ENCODE measurements at places on chromosomes 6 and 20. TPM values are rescaled to one million over a fixed set of nuclear protein-coding genes. Genes with fewer than 3 reads are reported as not detected.

GRCh38 chr6:109793021-109793420, 101.9 kb downstream of the FIG4 start:
- DNase-seq, result no peak

DNA sequence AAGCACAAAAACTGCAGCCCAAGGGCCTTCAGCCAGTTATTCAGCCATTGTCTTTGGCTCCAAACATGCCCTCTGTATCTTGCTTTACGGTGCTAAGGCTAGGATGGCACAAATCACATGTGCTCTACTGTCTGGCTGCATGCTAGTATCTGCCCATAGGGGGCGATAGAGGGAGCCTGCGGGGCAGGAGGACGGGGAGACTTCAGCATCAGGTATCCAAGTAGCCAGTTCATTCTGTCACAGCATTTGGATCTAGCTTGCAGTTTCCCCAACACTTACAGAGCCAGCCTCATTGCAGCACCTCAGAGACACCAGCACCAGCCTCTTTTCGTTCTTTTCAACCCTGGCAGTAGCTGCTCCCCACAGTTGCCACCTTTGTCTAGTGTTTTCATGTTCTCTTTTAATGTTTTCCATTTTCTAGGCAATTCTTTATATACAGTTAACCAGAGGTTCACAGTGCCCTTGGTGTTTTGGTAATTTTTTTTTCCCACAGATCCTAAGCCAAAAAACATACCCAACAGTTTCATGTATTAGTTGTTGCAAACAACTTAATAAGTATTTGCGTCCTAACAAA, 705.9 kb downstream of the PTPRT start:
- no peak for DNase-seq

GRCh38 chr20:50745634-50746137, 14.3 kb downstream of the PARD6B start:
- no peak for DNase-seq

CTCFL gene
- not detected for total RNA-seq

DLL1 gene
- total RNA-seq, result 7.5 TPM

DNA sequence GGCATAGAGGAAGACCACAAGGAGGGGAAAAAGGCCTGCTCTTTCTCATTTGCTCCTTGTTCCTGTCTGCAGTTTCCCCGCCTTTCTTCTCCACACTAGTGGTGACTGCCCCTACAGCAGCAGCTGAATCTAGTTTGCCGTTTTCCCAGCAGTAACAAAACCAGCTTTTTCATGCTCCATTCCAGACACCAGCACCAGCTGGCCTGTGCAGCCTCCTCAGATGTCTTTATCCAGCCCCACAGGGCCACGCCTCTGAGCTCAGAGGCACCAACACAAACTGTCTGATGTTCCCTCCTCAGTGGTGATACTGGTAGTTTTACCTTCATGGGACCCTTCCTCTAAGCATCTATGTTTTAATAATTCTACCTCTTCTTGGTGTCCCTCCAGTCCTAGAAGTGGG, 70.4 kb upstream of the SLC24A3 start:
- no peak for DNase-seq

DNA sequence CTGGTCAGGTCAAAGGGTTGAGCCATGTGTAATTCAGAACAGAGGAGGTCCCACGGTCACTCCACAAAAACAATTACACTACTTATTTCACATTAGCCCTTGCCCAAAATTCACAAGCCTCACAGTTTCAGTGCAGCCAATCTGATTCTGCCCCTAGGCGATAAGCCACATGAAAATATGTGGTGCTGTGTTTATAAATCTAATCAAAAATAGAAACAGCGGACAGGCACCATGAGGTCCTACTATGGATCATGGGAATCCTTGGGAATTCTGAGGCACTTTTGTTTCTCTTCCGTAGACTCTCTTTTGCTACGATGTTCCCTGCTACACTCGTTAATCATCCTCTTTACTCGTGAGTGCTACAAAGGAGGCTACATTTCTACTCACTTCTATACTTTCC, 476.1 kb downstream of the TFAP2A start:
- DNase-seq, result no peak

DNA sequence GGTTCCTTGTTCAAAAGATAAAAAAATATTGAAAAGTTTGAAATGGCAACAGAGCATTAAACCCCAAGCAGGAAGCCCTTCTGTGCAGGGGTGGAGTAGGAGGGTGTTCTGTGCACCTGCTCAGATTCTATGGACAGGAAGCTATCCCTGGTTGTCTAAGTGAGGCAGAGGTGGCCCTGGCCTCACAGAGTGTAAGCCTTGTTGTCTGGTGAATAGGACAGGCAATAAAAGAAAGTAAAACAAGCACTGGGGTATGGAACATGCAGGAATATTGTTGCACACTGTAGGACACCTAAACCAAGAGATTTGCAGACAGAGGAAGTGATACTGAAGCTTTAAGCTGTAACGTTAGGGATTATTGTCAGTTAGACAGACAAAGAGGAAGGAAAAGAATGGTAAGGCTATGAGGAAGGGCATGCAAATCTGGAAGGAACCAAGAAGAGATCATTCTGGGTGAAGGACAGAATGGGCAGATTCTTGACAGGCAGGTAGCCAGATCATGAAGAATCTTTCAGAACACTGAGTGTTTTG, 66.8 kb downstream of the TBC1D7 start:
- no peak for DNase-seq

EBF4 gene
- total RNA-seq, result 1.0 TPM

DNA sequence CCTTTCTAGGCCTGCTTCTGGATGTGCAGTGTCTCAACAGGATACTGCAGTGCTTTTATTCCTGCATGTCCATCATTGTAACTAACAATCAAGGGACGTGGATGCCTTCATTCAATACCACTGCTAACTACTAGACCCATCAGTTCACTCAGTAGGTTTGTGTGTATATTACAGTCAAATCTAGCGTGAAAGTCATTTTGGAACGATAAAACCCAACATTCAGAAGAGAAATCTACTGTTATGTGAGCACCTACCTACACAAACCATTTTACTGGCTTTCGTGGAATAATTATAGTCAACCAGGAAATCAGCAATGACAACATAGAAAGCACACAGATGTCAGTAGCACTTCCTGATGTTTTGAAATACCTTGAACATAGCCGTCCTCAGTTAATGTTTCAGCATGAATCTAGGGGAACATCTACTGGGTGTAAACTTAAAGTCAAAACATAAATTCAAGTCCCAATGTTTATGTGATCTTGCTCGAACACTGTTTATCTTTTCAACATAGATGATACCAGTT, 270.6 kb downstream of the FARS2 start:
- no peak for DNase-seq

OR2H2 gene
- not detected for total RNA-seq

GRCh38 chr20:10077886-10078285, 43.1 kb downstream of the ANKEF1 start:
- peak; percentile 53 for DNase-seq

GRCh38 chr6:107787589-107787960, 36.5 kb downstream of the SCML4 start:
- no peak for DNase-seq

All from dermis blood vessel endothelial cell (primary cell).